Endothelial cell of umbilical vein (primary cell): ENCODE measurements at places on chromosomes 11 and 22.

DNA sequence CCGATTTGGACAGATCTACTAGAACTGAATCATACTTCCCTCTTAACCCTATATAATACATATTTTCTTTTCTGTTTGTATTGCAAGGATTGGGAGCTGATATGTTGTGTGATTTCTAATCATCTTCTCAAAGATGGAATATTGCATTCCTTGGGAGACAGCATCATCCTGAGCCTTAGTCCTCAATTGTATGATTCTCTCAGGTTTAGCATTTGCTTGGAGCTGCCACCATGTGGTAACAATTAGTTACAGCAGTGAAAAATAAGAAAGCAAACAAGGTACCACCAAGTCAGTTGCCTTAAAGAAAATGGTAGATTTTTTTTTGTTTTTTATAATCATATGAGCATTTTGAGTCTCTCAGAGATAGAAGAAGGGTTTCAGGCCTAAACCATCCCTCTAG, 11.9 kb downstream of the SNX19 start:
- DNase-seq, result no peak

DNA sequence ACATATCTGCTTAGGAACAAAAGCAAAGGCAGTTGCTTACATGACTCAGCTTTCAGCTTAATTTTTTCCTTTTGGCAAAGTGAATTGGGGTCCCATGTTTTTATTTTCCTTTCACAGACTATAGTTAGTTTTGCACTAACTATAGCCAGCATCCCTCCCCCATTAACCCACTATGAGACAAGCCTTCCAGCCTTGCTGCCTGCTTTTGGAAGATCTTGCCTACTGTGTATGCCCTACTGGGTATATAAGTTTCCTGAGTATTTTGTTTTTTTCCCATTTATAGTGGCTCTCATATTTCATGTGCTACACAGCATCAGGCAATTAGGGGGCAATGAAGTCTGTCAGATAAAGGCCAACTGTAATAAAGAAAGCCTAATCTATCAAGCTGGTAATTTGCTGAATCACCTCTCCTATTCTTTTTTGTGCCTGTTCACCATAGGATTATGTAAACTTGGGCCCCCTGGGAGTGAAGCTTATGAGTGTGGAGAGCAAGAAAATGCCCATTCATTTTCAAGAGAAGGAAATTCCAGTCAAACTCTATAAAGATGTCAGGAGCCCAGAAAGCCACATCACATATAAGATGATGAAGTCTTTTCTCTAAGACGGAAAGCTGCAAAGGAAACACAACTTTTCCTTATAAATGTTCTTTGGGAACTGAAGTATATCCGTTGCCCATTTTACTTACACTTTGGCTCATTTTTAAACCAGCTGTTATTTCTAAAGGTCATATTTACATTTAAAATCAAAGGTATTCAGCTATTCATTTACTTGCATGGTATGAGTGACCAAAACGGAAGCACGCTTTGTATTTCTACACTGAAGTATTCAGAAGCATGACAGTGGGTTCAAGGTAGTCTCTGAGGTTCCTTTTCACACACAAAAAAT, 64.0 kb downstream of the CCDC83 start:
- no peak for DNase-seq

DNA sequence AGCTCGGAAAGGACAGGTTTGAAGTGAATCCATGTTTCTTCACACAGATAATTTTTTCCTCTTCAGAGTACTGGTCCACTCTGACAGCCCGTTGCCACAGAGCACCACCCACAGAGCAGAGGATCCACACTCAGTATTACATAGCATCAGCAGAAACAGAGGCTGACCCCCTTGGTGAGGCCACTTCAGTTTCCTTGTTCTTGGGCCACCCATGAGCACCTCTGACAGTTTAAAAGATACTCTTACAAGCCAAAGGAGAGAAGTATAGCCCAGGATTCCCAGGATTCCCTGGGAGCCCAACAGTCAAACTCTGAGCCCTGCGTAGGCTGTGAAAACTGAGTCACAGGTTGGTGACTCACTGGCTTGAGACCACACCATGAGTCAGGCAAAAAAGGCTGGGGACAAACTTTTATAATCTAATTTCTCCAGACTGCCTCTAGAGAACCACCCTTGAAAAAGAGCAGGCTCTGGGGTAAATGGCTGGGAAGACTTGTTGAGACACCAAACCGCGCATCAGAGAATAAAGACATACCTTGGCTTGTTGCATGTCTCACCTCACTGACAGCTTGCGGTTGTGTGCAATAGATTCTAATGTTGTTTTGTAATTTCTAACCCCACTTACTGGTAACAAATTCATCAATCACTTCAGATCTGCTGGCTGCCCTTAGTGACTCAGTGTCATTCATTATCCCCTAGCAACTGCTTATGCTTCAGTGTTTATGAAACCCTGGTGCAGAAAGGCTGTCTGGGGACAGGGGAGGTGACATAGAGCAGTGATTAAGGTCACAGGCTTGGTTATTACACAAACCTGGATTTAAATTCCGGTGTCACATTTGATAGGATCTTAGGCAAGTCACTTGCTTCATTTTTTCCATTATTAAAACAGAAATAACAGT, 56.9 kb upstream of the PRSS23 start:
- DNase-seq, result peak; percentile 90

DNA sequence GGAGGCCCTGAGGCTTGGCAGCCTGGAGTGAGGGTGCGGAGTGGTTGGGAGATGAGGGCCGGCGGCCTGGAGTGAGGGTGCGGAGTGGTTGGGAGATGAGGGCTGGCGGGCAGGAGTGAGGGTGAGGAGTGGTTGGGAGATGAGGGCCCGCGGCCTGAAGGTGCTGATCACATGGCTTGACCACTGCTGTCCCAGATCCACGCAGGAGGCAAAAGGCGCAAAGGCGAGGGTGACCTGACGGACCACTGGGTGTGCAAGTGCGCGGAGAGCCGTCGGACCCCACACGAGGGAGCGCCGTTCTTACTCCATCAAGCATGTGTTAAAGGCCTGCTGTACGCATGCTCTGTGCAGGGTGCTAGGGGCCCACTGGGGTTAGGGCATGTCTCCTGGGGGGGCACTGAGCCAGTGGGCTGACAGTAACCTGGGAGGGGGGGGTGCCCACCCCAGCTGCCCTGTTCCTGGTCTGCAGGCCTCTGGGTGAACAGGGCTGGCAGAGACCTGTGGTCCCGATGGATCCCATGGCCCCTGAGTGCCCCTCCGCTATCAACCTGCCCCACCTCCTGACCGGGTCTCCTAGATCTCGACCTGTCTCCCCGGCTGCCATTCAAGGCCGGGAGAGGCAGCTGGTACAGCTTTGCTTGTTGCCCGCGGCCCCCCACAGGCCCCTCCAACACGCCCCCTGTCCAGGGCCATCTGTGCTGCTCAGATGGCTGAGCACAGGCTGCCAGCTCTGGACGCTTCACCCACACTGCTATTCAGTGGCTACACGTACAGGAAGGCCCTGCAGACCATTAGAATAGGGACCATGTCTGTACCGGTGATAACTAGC, 21.1 kb downstream of the MRGPRD start:
- DNase-seq, result no peak

- peak; percentile 73 for DNase-seq
Measured at GRCh38 chr11:86103808-86104207, 34.9 kb upstream of the PICALM start.

GRCh38 chr11:64339754-64340408, at the start of gene CCDC88B:
TSS of gene CCDC88B (plus strand) at chr11:64340204. CDS start at chr11:64340267, 63 bp downstream.
- DNase-seq, result no peak

DNA sequence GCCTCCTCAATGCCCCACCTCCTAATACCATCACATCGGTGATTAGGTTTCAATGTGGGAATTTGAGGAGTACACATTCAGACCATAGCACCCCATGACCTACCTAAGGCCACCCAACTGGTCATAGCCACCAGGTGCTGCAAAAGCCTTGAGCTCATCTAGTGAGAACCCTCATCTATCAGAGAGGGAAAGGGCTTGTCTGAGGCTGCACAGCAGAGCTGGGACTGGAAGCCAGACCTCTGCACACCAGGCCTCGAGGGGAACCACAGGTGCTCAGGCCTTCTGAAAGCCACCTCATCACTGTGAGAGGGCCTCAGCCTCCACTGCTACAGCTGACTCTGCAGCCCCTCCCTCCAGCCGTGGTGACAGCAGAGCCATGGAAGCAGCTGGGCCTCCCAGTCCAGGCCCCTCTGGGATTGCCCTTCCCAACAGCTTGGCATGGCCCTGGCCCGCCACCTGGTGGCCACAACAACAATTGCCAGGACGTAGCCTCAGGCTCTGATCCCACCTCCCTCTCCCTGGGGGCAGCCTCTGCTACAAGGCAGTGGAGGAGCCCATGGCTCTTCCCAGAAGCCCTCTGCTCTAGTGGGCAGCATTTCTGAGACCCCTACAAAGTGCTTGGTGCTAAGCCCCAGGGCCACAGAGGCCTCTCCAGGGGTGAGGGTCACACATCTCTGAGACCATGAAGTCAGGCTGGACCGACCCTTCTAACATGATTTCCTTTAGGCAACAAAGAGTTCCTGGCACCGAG, 41.0 kb upstream of the PRDM11 start:
- DNase-seq, result peak; percentile 70

DNA sequence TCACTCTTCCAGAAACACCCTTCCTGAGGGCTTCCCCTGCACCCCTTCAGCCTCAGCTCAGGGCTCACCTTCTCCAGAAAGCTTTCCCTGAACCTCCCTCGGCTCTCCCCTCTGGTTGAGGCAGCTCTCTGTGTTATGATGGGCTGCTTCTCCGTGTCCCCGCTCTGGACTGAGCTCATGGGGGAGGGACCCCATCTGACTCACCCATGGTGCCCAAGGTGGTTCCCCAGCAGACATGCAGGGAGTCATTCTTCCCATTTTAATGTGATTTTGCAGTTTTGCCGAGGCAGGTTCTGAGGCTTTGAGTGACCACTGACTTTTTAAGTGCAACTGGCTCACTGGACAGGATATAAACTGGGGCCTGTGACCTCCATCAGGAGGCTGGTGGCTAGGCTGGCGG, 495.1 kb downstream of the TBC1D22A start:
- no peak for DNase-seq

- no peak for DNase-seq
Measured at GRCh38 chr11:97909614-97910399, 1110.9 kb upstream of the CNTN5 start.

GRCh38 chr22:35477911-35478582, 62.6 kb upstream of the RASD2 start:
- DNase-seq, result peak; percentile 80

- no peak for DNase-seq
Measured at GRCh38 chr11:78791254-78791653, 216.6 kb upstream of the NARS2 start.

DNA sequence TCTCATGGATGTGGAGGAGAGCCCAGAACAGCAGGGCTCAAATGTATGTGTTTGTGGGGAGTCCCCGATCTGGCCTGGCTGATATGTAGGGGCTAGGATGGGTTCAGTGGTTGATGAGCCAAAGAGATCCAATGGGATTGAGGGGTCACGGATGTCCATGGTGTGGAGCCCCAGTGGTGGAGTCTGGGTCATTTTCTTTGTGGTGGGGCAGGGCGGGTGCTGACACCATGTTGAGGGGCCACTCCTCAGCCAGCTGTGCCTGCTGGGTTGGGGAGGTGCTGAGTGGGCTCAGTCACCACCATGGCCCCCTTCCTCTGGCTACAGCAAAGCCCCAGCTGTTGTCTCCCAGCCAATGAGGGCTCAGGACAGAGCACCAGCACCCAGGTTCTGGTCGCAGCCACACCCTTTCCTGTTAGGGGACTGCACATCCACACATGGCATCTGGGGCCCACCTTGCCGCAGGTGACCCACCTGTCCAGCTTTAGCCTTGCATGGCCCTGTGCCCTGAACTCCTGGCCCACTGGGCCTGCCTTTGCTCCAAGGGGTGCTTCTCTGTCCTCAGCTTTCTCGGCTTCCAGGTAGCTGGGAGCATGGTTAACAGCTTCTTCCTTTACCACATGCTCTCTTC, 3.2 kb upstream of the GNAZ start:
- DNase-seq, result no peak

- DNase-seq, result no peak
Measured at GRCh38 chr22:50284479-50284878, 14.3 kb upstream of the MAPK11 start.

DNA sequence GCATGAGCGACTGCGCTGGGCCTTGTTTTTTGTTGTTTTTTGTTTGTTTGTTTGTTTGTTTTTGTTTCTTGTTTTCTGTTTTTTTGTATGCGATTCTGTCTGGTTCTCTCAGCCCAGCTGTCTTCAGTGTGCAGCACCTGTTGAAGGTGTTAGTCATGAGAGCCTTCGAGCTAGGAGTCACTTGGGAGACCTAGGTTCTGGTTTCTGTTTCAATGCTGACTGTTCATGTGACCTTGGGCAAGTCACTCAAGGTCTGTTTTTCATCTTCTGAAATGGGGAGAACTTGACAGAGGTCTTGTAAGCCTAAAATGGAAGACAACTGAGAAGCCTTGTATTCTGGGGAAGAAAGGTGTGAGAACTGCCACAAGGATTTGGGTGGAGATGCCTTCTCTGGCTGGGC, 1.8 kb downstream of the DCPS start:
- no peak for DNase-seq

GRCh38 chr11:107848345-107848744, 10.2 kb downstream of the SLC35F2 start:
- no peak for DNase-seq

DNA sequence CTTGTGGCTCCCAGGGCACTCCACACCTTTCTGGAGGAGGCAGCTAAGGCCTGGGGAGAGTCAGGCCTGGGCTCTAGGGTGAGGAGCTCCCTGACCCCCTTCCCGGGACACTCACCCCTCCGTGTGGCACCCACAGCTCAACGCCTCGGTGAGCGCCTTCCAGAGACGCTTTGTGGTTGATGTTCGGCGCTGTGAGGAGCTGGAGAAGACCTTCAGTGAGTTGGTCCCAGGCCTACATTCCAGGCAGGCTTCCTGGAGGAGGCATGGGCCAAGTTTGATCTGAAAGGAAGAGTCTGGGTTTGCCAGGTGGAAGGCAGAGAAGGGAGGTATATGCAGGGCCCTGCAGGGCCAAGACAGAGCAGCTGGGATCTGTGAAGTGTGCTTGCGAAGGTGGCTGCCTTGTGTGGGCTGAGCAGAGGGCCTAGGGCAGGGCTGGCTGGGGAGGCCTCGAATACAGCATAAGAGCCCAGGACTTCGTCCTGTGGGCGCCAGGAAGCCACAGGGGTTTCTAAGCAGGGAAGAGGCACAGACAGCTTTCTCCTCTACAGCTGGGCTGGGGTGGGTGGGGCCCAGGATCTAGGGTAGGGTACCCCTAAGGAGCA, 2.9 kb downstream of the TCIRG1 start:
- no peak for DNase-seq

- DNase-seq, result no peak
Measured at GRCh38 chr11:115349335-115350017, 154.7 kb downstream of the CADM1 start.

- DNase-seq, result peak; percentile 67
Measured at GRCh38 chr11:66388780-66389386, 17.3 kb upstream of the SLC29A2 start.

DNA sequence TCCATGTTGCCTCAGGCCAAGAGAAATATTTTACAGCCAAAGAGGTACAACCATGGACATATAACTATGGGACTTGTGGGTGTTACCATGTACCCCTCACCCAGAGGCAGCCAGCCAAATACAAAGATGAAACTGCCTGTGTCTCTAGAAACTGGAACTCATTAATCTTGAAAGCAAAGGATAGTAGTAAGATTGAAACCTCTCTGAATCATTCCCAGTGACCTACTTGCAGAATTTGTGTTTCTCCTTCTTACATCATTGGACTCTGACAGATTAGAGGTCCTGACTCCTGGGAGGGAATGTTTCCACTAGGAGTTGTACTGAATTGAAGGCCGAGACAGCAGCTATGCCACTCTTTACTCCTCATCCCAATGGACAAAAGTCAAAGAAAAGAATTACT, 257.4 kb upstream of the UBASH3B start:
- DNase-seq, result no peak
